ENCODE measurements at places on chromosomes 4 and X. TPM values are rescaled to one million over a fixed set of nuclear protein-coding genes. Genes with fewer than 3 reads are reported as not detected.

- DNase-seq = no peak
Observed at GRCh38 chr4:84750260-84750959, 167.5 kb downstream of the CDS1 start.

- no peak for DNase-seq
Observed at GRCh38 chr4:183142571-183143550, 43.8 kb downstream of the WWC2 start.

- DNase-seq = no peak
Observed at GRCh38 chr4:183517781-183518180, 12.9 kb downstream of the ING2 start.

GRCh38 chr4:88033309-88033708, 25.9 kb downstream of the PKD2 start:
- no peak for DNase-seq

DNA sequence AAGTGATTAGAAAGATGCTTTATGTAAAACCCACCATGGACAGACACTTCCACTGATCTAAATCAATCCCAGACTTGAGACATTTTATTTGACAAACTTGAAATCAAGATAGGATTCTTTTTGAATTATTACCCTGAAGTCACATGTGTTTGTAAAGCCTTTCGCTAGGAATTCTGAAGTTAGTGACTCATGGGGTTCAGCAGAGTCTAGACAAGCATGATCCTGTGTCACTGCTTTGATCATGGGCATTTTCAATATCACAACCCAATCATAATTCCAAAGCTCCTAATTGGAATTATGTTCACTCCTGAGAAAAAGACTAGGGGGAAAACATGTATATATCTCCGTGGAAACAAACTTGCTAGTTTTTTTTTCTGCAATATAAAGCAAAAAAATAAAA, 67.5 kb upstream of the BMP3 start:
- DNase-seq = no peak

DNA sequence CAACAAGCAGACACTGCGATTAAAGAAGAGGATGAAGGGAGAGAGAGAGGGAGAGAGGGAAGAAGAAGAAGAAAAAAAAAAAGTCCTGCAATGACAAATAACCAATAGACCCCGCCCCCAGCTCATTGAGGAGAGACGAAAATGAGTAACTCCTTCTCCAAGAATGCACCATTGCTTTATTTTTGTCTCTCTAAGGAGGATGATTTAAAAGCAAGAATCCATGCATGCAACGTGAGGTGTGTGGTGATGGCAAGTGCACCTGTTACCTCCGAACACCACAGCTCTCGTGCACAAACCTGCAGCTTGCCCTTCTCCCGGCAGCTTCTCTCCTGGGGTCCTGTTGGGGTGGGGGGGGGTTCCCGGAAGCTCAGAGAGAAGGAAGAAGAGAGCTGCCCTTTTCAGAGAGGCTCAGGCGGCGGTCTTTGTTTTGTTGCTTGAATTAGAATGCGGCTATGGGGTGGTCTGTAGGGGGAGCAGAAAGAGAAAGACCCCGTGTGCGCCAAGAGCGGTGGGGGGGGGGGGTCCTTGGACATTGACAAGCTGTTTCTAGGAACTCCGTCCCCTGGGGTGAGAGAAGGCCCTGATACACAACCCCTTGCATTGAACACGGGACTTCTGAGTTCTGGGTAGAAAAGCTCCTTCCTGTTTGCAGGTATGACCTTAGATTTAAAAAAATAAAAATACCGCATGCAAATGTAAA, 100.7 kb downstream of the CRLF2 start:
- no peak for DNase-seq

DNA sequence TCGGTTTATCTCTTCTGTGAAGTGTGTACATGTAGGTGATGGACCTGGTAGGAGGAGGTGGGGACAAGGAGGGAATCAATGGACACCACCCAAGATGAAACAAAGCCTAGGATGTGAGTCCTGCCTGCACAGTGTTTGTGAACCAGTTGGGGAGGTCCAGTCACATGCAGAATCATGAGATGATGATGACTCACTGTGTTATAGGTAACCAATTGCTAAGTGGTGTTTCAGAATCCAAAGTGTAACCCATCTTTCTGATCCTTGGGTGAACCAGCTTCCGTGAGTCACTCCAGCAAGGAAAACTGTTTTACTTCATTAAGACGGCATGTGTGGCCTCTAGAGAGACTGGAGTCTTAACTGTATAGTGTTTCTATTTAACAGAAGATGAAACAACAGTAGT, 57.9 kb upstream of the HPF1 start:
- no peak for DNase-seq

DNA sequence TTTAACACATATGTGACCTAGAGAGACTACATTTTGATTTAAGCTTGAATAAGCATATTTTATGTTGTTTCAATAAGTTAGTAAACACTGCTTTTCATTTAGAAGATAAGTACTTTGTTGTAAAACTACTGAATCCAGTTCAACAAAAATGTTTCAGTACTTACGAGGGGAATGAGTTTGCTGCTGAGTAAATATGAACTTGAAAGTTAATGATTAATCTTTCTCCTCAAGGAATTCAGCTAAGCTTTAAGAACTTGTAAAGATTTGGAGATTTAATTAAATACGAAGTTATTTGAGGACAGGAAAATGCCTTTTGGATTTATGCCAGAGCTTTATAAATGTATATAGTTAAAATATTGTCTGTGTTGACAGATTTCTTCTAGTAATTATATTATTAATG, 933.0 kb upstream of the LCORL start:
- no peak for DNase-seq

DNA sequence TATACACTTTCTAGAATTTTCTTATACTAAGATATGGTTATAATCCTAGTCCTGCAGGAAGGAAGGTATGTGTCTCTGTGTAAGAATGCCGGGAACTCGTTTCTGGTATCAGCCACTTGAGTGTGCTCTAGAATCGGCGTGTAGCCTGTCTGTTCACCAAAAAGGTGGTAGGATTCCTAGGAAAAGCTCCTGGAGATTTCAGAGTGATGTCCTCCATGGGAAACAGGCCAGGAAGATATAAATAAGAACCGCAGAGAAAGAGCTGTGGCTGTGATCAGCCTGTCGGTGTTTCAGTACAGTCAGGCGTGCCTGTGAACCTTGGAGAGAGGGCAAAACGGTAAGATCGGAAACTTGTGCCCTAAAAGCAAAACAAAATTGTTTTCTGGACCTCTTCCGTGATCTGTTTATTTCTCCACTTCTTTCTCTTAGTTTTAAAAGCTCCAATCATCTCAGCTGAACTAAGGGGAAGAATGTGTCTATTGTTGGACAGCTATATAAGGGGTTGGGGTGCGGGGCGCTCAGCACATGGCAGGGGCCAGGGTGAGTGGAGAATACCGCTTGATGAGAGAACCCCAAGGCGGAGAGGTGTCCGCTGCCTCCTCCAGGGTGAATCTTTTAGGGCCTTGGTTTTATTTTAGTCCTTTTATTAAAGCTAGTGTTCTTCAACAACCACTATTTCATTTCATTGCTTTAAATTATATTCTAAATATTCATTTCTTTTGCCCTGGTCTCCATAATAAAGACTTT, 303.8 kb upstream of the TENM3 start:
- no peak for DNase-seq

SPRY1 gene
- 134 TPM for total RNA-seq

PLXNA3 gene
- 40.5 TPM for total RNA-seq

Data from kidney (tissue), 22 donors.